Stimulated activated CD8-positive, alpha-beta memory T cell treated with anti-CD3 and anti-CD28 coated beads, Interleukin-4, amount 100 ng/mL, for 24 hours (primary cell): ENCODE measurements at places on chromosomes 6 and 20.

DNA sequence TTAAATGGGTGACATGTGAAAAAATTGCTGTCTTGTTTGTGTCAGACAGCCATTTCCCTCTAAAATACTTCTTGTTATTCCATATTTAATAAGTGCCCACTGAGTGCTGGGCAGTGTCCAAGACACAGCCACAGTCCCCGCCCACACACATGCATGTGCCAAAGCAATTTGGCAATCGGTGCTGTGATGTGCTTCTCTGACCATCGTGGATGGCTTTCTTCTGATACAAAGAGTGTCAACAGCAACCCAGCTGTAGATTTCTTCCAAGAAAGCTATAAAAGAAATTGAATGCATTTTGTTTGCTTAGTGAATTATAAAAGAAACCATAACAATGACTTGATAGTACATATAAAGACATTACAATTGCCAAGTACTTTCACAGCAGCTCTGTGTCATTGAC, 140.5 kb upstream of the ATXN1 start:
- DNase-seq: no peak

DNA sequence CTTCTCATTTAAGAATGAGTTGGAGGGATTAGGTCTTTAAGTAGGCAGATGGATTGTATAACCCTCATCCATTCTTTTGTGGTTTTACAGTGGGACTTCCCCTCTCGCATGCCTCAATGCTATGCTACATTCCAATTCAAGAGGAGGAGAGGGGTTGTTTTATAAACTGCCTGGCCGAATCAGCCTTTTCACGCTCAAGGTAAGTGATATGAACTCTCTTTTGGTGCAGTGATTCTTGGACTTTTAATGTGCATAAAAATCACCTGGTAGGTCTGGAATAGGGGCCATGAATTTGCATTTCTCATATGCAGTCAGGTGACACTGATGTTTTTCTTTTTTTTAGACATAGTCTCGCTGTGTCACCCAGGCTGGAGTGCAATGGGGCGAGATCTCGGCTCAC, 10.8 kb downstream of the ASXL1 start:
- DNase-seq: no peak

- no peak for DNase-seq
These were observed 69.5 kb downstream of the NOL4L start for GRCh38 chr20:32515631-32516101.

DNA sequence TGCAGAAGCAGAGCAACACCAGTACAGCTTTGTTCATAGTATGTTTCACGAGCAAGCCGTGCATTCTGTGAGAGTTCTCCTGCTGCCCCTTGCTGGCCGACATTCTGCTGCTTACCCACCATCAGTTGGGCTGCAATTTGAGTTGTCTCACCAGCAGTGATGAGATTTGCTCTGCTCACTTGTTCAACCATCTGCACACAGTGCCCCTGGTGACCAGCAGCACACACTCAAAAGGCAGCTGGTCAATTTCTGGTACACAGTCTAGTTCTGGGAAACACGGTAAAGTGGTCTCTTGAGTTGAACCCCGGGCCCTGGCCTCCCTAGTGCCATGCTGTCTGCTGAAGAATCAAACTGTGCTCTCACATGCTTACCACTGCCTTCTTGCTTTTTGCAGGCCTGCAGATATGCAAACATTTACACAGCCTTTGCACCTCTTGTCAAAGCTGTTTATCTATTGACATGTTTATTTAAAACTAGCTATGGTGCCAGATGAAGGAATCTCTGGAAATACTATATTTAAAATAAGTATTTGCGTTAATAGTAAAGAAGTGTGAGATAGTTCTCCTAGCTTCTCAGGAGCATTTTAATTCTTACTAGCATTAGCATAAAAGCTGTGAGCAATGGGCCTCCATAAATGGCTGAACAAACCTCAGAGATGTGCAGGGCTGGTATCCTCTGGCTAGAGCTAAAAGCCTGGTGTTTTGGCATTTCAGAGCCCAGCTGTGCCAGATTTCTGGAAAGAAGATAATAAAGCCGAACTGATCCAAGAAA, 234.3 kb downstream of the ARHGAP18 start:
- no peak for DNase-seq

GRCh38 chr6:22747571-22747970, 178.2 kb downstream of the HDGFL1 start:
- DNase-seq: no peak

GRCh38 chr6:36263390-36264000, 6.4 kb upstream of the PNPLA1 start:
- no peak for DNase-seq

- no peak for DNase-seq
These were observed 48.6 kb upstream of the TNFAIP3 start for GRCh38 chr6:137818440-137818839.

DNA sequence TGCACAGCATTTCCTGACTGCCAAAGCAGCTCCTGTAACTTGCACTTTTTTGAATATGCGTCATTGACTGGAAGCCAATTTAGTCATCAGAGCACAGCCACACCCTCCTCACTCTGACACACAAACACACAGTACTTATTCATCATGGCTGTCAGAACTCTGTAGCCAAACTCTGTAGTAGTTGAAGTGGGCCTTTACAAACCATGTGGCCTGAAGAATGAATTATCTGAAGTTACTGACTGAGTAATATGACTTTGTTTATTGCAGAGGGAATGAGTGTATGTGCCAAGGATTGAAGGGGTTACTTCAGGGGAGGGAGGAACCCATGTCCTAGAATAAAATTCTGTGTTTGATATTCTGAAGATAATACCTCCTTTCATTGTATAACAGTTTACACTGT, 102.7 kb downstream of the FIG4 start:
- no peak for DNase-seq

- no peak for DNase-seq
These were observed 202.6 kb downstream of the TRDN start for GRCh38 chr6:123434186-123434585.

- peak; percentile 77 for DNase-seq
These were observed 16.6 kb upstream of the CCDC167 start for GRCh38 chr6:37516076-37516919.

- DNase-seq: peak; percentile 17
These were observed 98.9 kb downstream of the TBC1D7 start for GRCh38 chr6:13229205-13230085.

GRCh38 chr6:11473008-11473740, 64.4 kb upstream of the TMEM170B start:
- no peak for DNase-seq

GRCh38 chr6:119350952-119351372, 1.4 kb upstream of the MAN1A1 start:
- DNase-seq: no peak

DNA sequence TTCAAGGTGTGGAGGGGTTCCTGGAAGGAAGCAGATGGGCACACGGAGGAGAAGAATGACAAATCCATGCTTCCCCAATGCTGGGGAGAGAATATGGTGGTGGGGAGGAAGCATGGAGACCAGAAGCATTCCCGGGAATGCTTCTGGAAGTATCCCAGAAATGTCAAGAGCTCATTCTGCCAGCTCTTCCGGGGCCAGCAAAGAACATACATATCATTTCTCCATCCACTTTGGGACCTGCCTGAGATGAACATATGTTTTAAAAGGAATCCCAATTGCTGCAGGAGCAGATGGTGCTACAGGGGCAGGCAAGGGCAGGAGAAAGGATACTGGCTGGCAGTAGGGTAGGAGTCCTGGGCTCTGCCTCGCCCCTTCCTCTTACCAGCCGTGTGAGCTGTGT, 37.9 kb upstream of the CCDC167 start:
- DNase-seq: no peak

DNA sequence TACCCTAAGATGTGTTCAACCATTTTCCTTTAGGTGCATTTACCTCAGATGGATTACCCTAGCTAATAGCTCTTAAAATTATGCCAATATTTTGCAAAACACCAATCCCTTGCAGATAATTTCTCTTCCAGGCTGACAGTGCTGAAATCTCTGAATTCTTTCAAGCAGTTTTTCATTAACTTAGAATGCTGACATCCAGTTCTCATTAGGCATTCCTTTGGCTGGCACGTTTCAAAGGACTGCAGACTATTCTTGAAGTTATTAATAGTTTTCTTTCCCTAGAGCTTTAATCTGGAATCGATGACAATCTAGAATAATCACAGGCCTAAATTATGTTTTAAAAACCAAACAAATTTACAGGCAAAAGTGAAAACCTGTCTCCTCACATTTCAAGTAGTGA, 68.3 kb downstream of the SMLR1 start:
- DNase-seq: no peak
